GOT3 (cell line): ENCODE measurements at places on chromosomes 11 and 22.

GRCh38 chr11:126452241-126453101 is 97.0 kb downstream of the ST3GAL4 start:
- no peak for DNase-seq

DNA sequence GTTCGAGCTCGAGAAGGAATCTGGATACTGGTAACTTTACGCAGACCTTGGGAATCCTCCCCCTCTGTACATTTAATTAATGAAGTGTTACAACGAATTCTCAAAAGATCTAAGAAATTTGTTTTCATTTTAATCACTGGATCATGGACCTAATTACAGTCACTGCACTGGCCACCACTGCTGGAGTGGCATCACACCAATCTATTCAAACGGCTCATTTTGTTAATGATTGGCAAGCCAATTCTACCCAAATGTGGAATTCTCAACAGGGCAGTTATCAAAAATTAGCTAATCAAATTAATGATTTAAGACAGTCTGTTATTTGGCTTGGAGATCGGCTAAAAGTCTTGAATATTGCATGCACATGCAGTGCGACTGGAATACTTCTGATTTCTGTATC is 30.1 kb upstream of the ALDH3B2 start:
- no peak for DNase-seq

DNA sequence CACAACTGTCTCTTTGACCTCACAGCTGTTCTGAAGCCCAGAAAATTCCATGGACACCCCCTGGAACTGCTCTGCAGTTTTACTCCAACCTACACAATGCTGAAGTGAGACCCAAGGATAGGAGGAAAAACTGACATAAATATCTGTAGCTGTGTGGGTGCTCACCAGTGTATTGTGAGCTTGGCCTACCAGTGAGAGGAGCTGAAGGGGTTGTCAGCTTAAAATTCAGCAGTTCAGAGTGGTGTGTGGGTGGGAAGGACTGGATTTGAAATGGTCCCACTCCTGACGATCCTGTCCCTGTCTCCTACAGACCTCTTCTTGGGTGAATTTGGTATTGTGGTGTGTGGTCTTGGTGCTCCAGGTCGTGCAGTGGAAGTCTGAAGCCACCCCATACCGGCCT is 2.2 kb downstream of the TMEM223 start:
- no peak for DNase-seq

- no peak for DNase-seq
These were observed 74.8 kb downstream of the ETS1 start for GRCh38 chr11:128512474-128512996.

- DNase-seq: no peak
These were observed 4.2 kb upstream of the UVRAG start for GRCh38 chr11:75810637-75811390.

DNA sequence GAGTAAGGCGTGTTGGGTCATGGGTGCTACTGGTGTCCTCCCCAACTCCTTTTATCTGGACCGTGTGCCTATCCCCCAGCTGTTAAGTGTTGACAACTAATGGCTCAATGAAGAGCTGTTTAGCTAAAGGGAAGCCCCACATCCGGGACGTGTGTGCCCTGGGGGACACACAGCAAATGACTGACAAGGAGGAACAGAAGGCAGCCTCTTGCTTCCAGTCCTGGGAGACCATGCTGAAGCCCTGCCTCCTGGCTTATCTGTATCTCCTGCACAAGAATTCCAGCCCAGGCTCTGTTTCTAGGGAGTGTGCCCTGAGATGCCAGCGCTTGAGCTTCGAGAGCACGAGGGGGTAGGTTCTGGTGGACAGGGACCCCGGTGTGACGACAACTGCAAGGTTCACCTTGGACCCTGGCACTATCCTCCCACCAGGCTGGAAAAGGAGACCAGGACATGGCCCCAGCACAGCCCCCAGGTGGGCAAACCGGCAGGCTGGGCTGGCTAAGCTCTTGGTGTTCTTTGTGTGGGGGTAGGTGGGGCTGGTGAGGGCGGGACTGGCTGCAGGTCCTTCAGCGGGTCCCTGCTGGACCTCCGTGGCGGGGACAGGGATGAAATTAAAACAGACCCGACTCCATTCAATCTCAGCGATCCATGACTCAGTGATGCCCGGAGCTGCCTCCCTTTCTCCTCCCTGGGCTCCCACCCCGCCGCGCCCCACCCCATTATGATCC is 21.0 kb downstream of the ASCL2 start:
- no peak for DNase-seq

DNA sequence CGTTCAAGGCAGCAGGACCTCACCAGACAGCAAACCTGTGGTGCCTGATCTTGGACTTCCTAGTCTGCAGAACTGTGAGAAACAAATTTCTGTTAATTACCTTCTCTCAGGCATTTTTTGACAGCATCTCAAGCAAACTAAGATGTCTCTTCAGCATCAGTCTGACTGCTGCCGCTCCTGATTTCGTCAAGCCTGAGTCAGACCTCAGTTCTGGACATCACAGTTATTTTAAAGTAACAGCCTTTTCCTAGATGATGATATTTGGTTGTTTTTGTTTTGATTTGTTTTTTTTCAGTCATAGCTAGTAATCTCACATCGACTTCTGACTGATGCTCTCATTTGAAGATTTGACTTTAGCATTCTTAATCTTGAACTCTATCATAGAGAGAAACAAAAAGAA is 71.9 kb downstream of the BLID start:
- DNase-seq: no peak

GRCh38 chr11:75265851-75266531 is 25.4 kb downstream of the TPBGL start:
- no peak for DNase-seq

GRCh38 chr22:29907753-29908515 is 25.0 kb downstream of the MTMR3 start:
- DNase-seq: no peak

DNA sequence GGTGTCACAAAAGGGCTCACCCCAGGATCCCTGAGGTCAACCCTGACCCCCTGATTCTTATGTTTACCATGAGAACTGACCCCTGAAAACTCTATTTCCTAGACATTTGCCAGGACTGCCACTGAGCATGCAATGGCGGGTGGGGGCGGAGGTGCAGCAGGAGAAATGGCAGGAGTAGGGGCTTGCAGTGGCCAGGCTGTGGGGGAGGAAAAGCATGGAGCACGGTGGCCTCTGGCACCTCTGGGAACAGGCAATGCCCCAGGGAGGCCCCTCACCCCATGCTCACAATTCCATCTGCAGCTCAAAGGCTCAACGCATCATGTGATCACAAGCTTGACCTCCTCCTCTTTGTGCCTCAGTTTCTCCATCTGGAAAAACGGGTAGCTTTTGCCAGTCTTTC is 46.5 kb upstream of the FGF3 start:
- DNase-seq: no peak

DNA sequence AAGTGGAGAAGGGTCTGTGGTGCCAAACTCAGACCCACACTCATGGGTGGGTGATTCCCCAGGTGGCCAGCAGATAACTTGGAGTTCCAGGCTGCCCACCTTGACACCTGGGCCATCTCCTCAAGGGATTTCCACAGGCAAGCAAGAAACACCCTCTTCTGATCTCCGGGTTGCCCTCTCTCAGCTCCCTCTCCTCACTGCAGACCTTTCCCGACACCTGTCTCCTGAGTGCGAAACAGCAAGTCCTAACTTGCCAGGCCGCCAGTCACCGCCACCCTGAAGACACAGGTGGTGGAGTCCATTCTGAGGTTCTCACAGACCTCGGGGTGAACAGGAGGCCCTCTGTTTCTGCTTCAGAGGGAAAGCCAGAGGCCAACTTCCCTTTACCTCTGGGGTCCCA is 16.6 kb downstream of the GALNT18 start:
- DNase-seq: no peak

GRCh38 chr11:22774716-22775115 is 54.9 kb downstream of the SVIP start:
- DNase-seq: no peak

DNA sequence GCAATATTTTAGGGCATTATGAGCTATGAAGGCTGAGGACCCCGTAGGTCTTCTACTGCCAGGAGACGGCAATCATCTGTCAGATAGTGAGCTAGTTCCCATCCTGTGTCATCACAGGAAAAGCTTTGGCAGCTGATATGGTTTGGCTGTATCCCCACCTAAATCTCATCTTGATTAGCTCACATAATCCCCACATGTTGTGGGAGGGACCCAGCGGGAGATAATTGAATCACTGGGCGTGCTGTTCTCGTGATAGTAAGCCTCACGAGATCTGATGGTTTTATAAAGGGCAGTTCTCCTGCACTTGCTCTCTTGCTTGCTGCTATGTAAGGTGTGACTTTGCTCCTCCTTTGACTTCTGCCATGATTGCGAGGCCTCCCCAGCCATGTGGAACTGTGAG is 18.1 kb downstream of the CSRP3 start:
- DNase-seq: no peak

DNA sequence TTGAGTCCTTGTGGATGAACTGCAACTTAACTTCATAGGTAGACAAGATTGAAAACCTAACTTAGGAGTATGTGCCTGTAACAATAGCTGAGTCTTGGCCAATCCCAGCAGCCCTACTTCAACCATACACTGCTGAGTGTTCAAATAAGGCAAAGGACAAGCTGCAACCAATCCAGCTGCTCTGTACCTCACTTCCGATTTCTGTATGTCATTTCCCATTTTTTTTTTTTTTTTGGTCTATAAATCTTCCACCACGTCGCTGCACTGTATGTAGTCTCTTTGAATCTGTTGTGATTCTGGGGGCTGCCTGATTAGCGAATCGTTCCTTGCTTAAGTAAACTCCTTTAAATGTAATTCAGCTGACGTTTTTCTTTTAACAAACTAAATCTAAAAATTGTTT is 35.4 kb upstream of the FLI1 start:
- no peak for DNase-seq

- DNase-seq: no peak
These were observed 22.0 kb downstream of the IFT27 start for GRCh38 chr22:36753916-36754315.

DNA sequence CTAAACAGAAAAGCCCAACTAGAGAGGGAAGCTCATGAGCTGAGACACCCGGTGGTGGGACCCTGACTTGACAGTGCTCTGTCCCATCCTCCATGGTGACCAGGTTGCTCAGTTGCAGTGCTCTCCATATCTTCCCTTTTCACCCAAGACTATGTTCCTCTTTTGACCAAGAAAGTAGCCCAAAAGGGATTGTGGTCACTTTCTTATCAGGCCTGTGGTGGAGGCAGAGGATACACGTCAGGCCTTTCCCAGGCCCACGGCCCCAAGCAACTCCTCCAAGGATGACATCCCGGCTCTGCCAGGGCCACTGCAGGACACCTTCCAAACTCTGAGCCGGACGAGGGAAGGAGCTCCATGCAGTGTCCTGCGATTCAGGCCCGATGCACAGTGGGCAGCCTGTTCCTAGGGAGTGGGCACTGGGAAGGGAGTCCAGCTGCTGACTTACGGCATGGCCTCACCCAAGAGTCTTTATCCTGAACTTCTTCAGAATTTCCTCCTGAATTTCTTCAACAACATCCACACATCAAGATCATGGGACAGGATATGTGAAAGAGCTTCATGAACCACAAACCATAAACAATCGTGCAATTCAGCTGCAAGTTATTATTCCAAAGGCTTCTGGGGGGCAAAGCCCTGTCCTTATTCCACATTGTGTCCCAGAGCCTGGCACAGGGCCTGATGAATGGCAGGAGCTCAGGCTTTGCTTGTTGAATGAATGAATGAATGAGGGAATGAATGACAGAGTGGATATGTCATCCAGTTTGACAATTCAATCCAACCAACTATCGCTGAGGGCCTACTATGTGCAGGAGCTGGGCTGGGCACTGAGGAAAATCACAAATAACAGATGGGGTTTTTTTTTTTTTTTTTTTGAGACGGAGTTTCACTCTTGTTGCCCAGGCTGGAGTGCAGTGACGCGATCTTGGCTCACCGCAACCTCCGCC is 36.0 kb upstream of the MYH9 start:
- no peak for DNase-seq

GRCh38 chr11:64810891-64811272 is 531 bp upstream of the MEN1 start:
- no peak for DNase-seq

GRCh38 chr11:36431429-36432092 is 78.5 kb downstream of the TRAF6 start:
- peak; percentile 12 for DNase-seq

GRCh38 chr22:46587061-46587460 is 33.1 kb upstream of the GRAMD4 start:
- no peak for DNase-seq

DNA sequence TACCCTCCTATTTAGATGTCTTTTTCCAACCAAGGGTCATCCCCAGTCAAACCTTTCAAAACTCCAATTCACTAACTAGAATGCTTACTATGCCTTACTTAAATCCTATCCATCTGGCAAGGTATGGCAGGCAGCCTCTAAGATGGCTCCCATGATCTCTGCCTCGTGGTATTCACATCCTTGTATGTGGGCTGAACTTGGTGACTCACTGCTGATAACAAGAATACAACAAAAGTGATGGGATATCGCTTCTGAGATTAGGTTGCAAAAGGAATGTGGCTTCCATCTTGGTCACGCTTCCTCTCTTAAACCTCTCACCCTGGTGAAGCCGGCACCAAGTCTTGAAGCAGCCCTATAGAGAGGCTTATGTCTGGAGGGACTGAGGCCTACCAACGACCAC is 29.6 kb upstream of the UPB1 start:
- DNase-seq: no peak

DNA sequence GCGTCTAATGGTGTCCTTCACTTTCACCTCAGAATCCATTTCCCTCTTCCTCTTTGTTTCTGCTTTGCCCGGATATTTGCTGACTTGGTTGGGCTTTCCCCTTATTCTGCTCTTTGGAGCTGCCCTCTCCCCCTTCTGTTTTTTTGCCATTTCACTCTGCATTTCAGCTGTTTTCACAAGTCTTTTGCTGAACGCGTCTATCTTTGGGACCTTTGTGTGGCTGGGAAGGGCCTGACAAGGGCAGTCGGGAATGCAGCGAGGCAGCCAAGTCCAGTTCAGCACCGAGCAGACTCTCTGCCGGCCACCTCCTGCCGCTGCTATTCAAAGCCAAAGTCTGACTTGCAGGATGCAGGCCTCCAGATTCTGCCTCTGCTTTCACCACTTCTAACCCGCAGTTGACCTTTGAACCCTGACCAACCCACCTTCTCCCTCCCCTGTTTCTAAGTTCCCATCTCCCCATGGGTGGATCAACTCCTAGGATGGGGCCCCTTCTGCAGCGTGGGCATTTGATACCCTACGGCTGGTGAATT is 38.2 kb downstream of the FEZ1 start:
- DNase-seq: no peak
